ENCODE measurements at places on chromosomes 2 and 18.

DNA sequence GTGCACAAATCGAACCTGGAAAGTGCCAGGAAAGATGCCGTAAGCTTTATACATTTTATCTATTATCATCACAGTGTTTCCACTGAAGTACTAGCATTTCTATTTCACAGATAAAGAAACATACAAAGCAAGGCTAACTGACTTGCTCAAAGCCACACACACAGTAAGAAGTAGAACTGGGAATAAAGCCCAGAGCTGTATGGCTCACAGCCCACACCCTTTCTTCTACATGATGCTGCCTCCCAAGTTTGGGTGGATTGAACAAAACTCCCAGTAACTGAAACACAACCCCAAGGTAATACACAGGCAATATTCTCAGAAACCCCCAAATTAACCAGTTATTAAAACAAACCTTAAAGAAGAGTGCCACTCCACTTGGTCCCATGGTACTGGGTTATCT, 11.2 kb downstream of the SAP130 start:
- no peak for DNase-seq

- DNase-seq = no peak
Measured at GRCh38 chr2:212863185-212863588, 288.2 kb downstream of the IKZF2 start.

- DNase-seq = peak; percentile 14
Measured at GRCh38 chr2:37324786-37325624, at the start of gene PRKD3. Gene PRKD3 (minus strand): TSS chr2:37324833. CDS start chr2:37316524, 8,309 bp downstream.

GRCh38 chr2:88074854-88075292, 7.2 kb downstream of the SMYD1 start:
- no peak for DNase-seq

DNA sequence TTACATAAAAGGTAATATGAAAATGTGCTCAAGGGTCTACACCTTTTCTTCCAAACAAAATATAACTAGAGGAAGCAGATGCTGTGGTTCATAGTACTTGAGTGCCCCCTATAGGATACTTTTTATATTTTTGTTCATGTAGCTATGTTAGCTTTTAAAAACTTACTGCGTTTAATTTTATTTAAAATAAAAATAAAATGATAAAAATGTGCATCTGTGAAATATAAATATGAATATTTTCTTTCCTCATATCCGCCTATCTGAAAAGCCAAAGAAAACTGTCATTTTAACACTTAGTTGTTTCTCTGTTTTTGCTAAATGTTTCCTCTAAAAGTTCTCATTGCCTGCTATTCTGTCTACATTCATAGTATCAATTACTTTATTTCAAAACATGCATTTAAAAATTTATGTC, 9.6 kb upstream of the LRP1B start:
- no peak for DNase-seq

DNA sequence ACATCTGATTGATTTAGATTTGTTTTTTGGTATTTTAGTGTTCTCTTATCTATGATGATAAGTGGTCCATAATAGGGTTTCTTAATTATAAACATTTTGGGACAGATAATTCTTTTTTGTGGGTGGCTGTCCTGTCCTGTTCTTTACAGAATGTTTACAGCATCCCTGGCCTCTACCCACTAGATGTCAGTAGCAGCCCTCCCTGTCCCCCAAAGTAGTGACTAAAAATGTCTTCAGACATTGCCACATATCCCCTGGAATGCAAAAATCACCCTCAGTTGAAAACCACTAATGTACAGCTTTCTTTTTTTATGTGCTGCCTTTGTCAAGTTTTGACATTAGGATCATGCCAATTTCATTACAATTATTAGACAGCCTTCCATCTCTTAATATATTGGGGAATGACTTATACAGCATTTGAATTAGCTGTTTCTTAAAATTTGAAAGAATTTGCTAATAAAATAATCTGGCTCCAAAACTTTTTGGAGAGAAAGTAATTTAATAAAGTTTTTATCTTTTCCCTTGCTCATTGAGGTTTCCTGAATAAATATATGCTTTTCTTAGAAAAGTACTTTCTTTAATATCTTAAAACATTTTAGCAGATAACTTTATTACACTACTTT, 19.5 kb downstream of the WIPF1 start:
- DNase-seq = no peak

DNA sequence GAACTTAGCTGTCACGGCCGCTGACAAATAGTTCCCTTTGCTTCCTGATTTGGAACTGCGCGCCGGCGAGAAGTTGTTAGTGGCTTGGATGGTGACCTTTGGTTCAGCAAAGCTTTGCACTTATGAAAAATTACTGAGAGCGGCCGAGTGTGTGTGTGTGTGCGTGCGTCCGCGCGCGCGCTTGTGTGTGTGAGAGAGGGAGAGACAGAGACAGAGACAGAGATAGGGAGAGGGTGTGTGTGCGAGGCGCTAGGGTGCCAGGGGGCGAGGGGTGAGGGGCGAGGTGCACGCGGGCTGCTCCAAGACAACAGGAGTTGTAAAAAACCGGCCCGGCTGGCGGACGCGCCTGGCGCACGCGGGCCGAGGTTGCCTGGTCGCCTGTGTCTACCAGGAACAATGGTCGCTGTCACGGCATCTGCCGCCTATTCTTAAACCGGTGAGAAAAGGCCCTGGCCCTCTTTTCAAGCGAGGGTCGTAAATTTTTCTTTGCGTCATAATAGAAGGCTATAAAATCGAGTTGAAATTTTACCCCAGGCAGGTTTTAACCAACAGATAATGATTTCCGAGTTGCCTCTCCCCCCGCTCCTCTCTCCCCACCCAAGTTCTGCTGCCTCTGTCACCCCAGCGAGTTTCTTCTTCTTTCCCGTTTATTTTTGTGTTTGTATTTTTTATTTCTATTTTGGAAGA, 535 bp downstream of the HOXD3 start:
- DNase-seq = no peak

- no peak for DNase-seq
Measured at GRCh38 chr2:37323781-37324535, 675 bp downstream of the PRKD3 start.

- peak; percentile 25 for DNase-seq
Measured at GRCh38 chr2:203814661-203815540, 52.7 kb upstream of the CTLA4 start.

GRCh38 chr18:48711651-48712486, 173.0 kb downstream of the CTIF start:
- no peak for DNase-seq

GRCh38 chr2:222653280-222653679, 2.6 kb downstream of the FARSB start:
- DNase-seq = no peak

GRCh38 chr2:27071990-27072830, 756 bp upstream of the OST4 start:
- no peak for DNase-seq

DNA sequence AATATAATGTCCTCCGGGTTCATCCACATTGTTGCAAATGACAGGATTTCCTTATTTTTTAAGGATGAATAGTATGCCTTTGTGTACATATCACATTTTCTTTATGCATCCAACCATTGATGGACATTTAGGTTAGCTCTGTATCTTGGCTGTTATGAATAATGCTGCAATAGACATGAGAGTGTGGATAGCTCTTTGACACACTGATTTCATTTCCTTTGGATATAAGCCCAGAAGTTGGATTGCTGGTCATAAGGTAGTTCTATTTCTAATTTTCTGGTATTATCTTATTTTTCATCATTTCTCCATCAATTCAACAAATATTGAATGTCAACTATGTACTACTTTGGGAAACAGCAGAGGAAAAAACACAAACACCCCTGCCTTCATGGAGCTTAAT, 423.3 kb downstream of the MTX2 start:
- no peak for DNase-seq

GRCh38 chr2:58571181-58571852, 330.2 kb upstream of the FANCL start:
- no peak for DNase-seq

GRCh38 chr18:76391038-76391437, 104.0 kb downstream of the ZNF516 start:
- DNase-seq = no peak

- DNase-seq = no peak
Measured at GRCh38 chr2:163665051-163665450, 70.8 kb downstream of the FIGN start.

Measured in stimulated activated CD8-positive, alpha-beta memory T cell treated with anti-CD3 and anti-CD28 coated beads, Interleukin-4, amount 100 ng/mL, for 1 hour (primary cell).